Liver (tissue), 10 donors: ENCODE measurements at places on chromosomes 1 and 21. TPM values are rescaled to one million over a fixed set of nuclear protein-coding genes. Genes with fewer than 3 reads are reported as not detected.

LAMC1 gene
- 35.1 TPM for total RNA-seq

HTR6 gene
- not detected for total RNA-seq

GRCh38 chr21:31278511-31279130 is 65.4 kb downstream of the TIAM1 start:
- DNase-seq: no peak

GRCh38 chr1:160401487-160401805 is 1.1 kb downstream of the VANGL2 start:
- DNase-seq: no peak

- DNase-seq: no peak
These were observed 61.3 kb upstream of the WDR26 start for GRCh38 chr1:224495866-224496265.
